K562 (cell line): ENCODE measurements at places on chromosomes 11 and 22. TPM values are rescaled to one million over a fixed set of nuclear protein-coding genes. Genes with fewer than 3 reads are reported as not detected.

- peak; percentile 34 for DNase-seq
Observed at GRCh38 chr22:40898850-40899357, 37.0 kb upstream of the DNAJB7 start.

DNA sequence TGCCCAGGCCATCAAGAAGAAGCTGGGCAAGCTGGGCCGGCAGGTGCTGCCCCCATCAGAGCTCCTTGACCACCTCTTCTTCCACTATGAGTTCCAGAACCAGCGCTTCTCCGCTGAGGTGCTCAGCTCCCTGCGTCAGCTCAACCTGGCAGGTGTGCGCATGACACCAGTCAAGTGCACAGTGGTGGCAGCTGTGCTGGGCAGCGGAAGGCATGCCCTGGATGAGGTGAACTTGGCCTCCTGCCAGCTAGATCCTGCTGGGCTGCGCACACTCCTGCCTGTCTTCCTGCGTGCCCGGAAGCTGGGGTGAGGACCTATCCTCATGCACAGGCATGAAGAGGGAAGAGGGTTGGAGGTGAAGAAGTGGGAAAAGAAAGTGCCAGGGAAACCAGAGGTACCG, 5.3 kb upstream of the NHERF4 start:
- no peak for DNase-seq

- no peak for DNase-seq
Observed at GRCh38 chr22:36894266-36894665, 19.2 kb upstream of the CSF2RB start.

FAM180B gene
- total RNA-seq = not detected in 2 replicates

- DNase-seq = no peak
Observed at GRCh38 chr11:117795638-117796455, 1.2 kb downstream of the DSCAML1 start.

- no peak for DNase-seq
Observed at GRCh38 chr22:34973016-34973415, 92.9 kb upstream of the ISX start.

KCTD14 gene
- total RNA-seq = 0.09 and 0.29 TPM in 2 replicates

- no peak for DNase-seq
Observed at GRCh38 chr11:30479899-30480298, 106.3 kb downstream of the MPPED2 start.

DNA sequence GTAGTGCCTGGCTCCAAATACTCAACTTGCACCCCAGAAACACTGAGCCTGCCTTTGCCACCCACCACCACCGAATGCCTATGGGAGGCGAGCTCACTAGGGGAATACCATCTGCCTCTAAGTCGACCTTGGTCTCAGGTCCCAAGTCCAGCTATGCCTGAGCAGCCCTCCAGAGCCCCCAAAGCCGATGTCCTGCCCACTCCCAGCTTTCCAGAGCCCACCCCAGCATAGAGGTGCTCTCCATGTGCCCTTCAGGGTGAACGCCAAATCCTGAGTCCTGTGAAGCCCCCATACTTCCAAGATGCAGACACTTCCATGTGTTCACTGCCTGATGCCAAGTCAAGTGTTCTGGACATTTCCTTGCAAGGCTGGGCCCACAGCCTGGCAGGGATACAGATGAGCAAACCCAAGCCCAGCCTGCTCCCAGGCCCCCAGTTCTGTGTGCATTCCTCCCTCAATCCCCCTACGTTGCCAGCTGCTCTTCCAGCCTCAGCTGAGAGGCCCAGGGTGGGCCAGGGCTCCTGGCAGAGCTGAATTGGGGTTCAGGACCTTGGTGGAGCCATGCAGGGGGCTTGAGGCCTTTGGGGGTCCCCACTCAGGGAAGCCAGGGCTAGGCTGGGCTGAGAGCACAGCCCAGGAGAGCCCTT, 2.6 kb upstream of the KMT5B start:
- no peak for DNase-seq

DNA sequence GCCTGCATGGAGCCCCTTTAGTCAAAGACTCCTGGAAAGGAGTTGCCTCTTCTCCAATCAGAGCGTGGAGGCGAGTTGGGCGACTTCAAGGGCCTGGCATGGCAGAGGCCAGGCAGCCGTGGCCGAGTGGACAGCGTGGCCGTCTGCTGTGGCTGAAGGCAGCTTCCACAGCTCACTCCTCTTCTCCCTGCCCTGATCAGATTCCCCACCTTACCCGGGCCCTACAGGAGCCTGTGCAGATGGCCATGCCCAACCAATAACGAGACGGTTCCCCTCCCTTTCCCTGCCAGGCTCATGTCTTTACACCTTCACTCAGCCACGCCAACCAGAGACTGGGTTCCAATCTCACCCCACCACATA, 20.0 kb upstream of the SLC22A12 start:
- DNase-seq = no peak

BLID gene
- not detected in 2 replicates for total RNA-seq

CYP2D6 gene
- total RNA-seq = 0.18 and 0.20 TPM in 2 replicates

DNA sequence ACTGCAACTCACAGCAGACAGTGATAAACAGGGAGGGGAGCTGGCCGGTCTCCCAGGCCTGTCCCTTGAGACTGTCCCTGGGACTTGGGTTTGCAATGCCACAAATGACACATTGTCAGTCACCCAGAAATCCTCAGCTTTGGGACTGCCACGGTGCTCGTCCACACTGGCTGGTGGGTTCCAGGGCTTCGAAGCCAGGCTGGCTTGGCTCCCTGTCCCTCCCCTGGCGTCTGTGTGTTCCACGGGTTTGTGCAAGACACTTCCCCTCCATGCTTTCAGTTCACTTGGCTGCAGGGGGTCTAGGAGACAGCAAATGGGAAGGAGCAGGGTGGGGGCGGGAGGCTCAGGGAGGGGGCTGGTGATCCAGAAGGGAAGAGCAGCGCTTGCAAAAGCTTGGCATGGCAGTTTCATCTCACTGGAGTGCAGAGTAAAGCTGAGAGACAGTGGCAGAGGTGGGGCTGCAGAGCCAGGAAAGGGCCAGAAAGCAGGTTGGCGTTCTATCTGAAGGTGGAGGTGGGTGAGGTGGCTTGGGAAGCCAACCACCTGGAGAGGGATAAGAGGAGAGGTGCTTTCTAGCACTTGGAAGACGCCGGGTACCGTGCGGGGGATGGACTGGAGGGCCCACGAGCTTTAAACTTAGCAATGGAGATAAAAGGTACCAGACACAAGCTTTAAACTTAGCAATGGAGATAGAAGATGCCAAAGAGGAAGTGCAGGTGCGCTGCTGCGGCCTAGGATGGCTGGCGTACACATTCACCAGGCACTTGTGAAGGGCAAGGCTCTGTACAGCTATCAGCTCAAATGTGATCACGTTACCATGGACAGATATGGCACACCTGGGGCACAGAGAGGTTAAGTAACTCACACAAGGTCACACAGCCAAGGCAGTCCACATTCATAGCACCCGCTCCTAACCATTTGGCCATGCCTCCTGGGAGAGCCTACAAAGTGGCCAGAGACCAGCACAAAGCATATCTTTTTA, 86.4 kb upstream of the SHISAL1 start:
- no peak for DNase-seq

OR8G1 gene
- total RNA-seq = 0.44 and 0.54 TPM in 2 replicates

DNA sequence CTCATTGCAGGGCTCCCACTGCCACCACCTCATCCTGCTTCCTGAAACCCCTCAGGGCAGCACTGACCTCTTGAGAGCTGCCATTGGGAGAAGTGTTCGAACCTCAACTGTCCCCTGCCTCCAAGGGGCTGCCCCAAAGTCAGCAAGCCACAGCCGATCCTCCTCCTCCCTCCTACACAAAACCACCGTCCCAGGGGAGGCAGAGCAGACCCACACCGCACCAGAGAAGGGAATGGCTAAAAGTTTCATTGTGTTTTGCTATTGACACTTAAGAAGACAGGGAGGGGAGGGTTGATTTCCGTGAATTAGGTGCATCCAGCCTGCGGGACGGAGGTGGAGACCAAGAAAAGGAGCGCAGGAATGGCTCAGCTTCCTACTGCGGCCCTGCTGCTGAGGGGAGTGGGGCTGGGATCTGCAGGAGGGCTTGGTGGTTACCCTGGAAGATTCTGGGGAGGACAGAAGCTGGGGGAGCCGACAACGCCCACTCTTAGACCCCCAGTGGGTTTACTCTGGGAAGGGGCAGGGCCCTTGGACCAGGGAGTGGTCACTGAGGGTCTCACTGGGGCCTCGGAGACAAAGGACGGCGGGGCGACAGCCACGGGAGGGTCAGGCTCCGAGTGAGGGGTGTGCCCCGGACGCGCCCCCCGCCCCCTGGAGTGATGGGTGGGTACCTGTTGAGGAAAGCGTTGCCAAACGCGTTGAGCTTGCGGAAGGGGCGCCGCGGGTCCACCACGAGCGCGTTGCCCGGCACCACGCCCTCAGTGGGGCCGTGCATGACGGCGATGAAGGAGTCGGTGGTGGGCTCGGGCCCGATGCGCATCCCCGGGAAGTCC, 815 bp downstream of the EHD1 start:
- DNase-seq = peak; percentile 35

- DNase-seq = no peak
Observed at GRCh38 chr11:123072332-123072761, 10.4 kb upstream of the HSPA8 start.

DNA sequence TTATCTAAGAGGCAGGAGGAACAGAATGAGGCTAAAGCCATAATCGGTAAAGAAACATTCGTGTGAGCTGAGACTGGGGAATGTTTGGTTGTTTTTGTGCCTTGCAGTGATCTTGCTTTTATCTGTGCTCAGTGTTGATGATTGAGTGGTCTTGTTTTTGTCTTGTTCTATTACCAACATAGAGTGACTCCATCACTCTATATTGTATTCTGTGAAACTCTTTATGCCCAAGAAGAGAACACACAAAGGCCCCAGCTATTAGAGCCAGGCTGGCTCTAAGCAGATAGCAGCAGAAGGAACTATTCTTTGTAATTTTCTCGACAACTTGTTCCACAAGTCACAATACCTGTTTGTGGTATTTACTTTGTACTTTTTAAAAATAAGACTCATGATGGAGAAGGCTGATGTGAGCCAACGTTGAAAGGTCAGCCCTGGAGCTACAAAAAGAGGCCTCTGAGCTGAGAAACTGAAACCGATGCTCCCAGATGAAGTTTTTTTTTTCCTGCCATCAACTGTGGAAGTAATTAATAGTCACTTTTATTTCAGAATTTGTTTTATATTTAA, 68.4 kb downstream of the LARGE1 start:
- no peak for DNase-seq

LBHD1 gene
- 16.8 and 20.5 TPM in 2 replicates for total RNA-seq

GRCh38 chr11:70252844-70253243, 17.6 kb upstream of the PPFIA1 start:
- no peak for DNase-seq

- DNase-seq = no peak
Observed at GRCh38 chr11:94866936-94867795, 99.0 kb downstream of the AMOTL1 start.

XKR3 gene
- 11.3 and 11.5 TPM in 2 replicates for total RNA-seq

RGL4 gene
- total RNA-seq = not detected in 2 replicates

TRIM29 gene
- total RNA-seq = 0.31 and 1.4 TPM in 2 replicates

CPT1A gene
- total RNA-seq = 29.1 and 30.9 TPM in 2 replicates

DNA sequence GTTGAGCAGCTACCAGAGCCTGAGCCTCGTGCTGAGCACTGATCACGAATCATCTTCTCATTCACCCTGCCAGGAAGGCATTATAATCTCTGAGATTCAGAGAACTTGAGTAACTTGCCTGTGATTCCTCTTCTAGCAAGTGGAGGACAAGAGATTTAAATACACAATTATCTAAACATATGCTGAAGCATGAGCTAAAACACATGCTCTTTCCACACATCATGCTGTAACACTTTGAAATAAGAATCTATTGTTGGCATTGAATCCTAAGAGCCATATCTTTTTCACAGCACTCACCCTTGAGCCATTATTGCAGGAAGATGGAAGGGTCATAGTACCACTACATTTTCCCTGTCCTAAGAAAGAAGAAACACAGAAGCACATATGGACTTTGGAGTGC, 722.5 kb upstream of the API5 start:
- DNase-seq = no peak

GRCh38 chr11:124541204-124541603, 2.2 kb downstream of the OR8B12 start:
- DNase-seq = no peak
